Esophagus mucosa (tissue), 1 donor: ENCODE measurements at places on chromosomes 5 and 9. TPM values are rescaled to one million over a fixed set of nuclear protein-coding genes. Genes with fewer than 3 reads are reported as not detected.

The TRMT10B gene
- total RNA-seq = 4.5 TPM

DNA sequence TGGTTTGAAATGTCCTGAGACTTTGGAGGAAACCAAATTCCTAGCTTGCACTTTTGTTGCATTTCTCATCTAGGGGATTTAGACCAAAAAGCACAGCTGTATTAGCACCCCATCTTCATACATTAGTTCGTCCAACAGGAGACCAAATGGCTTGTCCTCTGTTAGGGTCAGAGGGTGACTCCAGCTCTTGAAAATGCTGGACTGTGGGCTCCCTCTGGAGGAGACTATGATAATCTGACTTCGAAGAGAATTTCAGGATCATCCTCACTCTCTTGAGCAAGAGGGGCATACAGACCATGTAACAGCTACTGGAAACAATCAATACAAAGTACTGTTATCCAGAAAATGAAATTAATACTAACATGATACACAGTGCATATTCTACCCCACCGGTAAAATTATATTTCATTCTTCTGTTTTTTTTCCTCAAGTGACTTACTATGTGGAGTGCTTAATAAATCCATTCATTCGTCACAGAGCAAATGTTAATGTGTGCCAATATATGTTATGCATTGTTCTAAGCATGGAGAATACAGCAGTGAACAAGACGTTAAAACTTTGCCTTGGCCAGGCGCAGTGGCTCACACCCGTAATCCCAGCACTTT is 63.7 kb upstream of the PPP2CA start:
- ATAC-seq = peak; percentile 85

DNA sequence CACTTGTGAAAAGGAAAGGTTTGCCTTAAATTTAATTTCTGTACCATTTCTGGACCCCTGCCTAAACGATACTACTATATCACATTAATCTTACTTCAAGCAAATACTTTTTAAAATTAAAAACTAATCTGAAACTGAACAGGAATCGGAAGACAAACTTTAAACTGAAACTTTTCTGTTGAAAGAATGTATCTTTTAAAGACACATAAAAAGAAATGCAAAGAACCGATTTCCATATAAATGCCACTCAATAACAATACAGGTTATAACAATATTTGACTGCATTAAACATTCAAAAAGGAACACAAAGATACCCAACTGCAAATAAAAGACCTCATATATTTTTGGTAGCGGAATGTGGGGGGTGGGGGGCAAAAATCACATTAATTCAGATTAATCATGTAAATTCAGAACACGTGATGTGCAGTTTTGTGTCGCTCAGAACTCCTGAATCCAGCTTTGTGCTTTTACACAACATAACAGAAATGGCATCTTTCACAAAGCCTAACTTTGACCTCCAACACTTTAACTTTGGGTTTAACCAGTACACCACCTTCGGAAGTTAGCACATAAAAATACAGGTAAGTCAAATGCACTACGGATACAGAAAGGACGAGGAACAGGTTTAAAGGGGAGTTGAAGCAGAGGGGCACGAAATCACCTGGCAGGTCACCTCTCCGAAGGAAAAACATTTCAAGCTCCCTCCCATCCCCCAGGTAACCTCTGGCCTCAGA is 925 bp downstream of the LIFR start:
- ATAC-seq = no peak

GRCh38 chr5:18742830-18743229 is 1108.6 kb downstream of the TAF11L14 start:
- ATAC-seq = no peak

The PLPPR1 gene
- 0.32 TPM for total RNA-seq

The LCN9 gene
- not detected for total RNA-seq

- no peak for ATAC-seq
Measured at GRCh38 chr5:151703780-151704179, 17.1 kb upstream of the SPARC start.

The TAS2R1 gene
- not detected for total RNA-seq

DNA sequence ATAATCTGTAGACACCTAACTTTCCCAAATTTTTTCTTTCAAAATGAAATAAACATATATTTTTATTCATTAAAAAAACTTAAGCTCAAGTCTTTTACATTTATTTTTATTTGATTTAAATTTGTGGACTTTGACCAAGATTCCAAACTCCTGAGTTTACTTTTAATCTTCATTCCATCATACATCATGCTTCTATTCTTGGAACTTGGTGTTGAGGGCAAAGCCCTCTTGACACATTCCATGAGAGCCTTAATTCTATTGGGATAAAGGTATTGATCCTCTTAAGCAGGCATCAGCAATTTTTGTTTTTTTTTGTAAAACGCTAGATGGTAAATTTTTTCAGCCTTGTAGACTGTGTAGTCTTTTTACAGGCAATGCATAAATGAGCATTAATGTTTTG is 53.6 kb downstream of the FBXO4 start:
- ATAC-seq = no peak

The SPATA9 gene
- not detected for total RNA-seq

DNA sequence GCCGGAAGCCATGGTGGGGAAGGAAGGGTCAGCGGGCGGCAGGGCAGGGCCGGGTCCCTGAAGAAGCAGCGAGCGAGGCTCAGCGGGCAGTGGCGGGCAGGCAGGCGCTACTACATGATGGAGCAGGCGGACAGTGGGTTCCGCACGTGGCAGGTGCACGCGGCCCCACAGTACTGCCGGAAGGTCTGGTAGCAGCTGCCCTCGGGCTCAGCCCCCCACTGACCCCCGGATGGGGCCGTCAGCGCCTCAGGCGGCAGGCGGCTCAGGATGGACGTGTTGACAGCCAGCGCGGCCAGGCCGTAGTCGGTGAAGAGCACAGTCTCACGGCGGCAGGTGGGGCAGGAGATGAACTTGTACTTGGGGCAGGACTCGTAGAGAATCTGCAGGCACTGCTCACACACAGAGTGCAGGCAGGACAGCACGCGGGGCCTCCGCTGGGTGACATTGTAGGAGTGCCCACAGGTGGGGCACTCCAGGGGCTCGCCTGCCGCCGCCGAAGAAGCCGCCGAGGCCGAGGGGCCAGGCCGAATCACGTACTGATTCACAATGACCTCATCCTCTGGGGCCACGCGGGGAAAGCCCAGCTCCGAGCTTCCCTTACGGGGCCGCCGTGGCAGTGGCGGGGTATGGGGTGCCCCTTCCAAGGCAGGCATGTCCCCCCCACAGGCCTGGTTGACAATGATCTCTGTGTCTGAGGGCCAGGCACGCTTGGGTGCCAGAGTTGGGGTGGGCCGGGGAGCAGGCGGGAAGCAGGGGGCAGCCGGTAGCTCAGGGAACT is 1.5 kb downstream of the RNF208 start:
- no peak for ATAC-seq

- ATAC-seq = no peak
Measured at GRCh38 chr5:167937635-167937998, 353.8 kb upstream of the WWC1 start.

GRCh38 chr5:87354496-87354895 is 58.2 kb downstream of the CCNH start:
- no peak for ATAC-seq

DNA sequence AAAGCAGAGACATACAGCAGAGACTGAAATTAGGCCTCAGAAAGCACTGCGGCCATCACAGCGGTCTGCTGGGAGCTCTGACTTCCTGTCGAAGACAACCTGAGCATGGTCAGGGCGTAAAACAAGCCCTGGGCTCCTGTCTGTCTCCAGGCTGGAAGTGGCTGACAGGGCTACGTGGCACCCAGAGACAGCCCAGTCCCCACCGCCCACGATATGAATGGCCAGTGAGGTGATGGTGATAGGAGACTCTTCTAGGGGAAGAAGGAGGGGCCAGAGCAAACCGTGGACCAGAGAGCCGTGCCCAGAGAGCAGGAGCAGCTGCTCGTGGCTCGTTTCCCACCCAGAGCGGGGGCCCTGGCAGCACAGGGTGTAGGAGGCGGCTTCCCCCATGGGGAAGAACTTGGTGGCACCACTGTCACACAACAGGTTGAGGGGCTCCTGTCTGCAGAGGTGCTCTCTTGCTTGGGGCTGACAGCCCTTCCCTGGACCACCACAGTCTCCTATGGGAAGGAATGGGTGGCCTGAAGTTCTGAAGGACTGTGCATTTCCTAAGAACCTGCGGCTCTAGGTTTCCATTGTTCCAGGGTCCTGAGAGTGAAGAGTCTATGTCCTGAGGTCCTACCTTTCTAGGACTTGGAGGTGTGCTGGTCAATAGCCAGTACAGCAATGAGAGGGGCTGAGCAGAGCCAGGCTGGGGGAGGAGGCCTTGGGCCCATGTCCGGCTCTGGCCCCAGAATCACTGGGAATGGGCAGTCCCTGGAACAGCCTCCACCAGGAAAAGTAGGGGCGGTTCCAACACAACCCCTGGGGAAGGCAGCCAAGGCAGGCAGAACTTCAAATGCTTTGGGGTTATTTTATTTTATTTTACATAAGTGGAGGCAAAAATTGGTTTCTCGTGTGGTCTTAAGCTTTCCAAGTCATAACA is 56.4 kb downstream of the BARX1 start:
- no peak for ATAC-seq

DNA sequence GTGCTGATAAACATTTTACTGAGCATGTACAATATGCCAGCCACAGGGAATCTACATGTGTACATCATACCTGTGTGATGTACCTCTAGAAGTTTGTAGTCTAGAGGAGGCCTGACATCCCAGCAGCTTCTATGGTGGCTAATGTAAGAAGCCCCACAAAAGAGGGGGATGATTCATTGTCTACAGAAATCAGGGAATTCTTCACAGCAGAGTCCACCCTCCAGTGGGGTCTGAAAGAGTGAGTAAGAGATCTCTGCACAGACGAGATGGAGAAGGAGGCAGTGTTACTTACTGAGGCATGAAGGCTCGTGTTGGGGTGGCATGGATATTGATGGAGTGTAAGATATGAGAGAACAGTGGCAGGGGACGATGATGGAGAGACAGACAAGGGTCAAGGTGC is 103.0 kb downstream of the NTRK2 start:
- ATAC-seq = no peak

The ANKDD1B gene
- 0.28 TPM for total RNA-seq

DNA sequence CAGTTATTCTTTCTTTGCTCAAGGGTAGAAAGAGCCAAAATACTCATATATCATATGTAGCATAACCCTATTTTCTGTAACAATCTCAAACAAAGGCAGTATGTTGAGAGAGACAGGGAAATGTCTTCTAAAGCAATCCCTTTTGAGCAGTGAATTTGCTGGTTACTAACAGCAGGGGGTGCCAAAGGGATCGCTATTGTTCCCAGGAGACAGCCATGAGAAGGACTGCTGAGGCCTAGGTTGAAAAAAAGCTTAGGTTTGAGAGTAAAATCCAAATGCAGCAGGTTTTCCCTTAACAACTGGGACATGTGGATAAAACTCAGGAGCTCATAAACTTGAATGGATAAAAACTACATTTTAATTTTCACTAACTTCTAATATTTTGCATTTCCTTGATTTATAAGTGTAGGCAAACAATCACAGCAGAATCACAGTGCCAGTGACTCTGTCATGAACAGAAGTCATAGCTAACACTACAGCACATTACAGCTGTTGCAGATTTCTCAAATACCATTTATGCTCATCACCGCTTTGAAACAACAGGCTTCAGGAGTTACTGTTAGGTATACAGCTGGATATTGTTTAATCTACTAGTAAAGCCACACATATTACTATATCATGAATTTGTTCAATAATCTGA is 148.4 kb downstream of the MAPKAP1 start:
- ATAC-seq = peak; percentile 74

- ATAC-seq = peak; percentile 71
Measured at GRCh38 chr5:74916831-74917710, 50.9 kb upstream of the FAM169A start.

The SLC36A3 gene
- total RNA-seq = not detected

- no peak for ATAC-seq
Measured at GRCh38 chr5:57778501-57779091, 296.0 kb upstream of the ACTBL2 start.

- ATAC-seq = no peak
Measured at GRCh38 chr5:59236448-59236847, 653.6 kb downstream of the RAB3C start.

The CCNJL gene
- total RNA-seq = 2.6 TPM

- ATAC-seq = no peak
Measured at GRCh38 chr9:10706788-10707187, 94.0 kb upstream of the PTPRD start.

DNA sequence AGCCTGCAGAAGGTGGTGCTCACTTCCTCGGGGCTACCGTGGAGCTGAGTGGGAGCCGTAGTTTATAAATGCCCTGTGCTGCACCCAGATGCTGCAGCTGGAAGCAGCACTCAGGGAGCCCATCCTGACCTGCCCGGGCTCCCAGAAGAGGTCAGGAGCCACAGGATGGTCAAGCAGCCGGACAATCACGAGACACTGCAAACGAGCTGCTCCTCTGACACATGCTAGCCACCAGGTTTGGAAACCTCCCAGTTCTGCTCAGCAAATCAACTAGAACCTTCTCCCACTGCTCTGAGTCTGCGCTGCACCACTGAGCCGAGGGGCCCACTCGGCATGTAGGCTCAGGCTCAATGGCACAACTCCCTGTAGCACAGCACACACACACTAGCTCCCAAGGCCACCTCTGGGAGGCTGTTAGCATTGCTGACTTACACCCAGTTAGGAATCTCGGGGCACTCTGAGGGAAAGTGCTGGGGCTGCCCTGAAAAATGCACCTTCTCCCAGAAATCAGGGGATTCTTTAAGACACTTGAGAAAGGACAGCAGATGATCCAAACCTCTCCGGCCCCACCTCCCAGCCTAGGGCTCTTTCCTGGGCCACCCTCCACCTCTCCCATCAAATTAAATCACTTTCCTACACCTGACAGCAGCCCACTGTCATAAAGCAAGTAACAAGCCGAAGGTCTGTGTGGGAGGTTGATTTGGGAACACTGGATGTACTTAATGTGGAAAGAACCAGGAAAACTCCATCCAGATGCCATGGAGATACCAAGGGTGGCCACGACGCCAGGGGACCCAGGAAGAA is 59.1 kb downstream of the PSMB7 start:
- ATAC-seq = no peak

The PCDHGA10 gene
- total RNA-seq = 5.3 TPM

DNA sequence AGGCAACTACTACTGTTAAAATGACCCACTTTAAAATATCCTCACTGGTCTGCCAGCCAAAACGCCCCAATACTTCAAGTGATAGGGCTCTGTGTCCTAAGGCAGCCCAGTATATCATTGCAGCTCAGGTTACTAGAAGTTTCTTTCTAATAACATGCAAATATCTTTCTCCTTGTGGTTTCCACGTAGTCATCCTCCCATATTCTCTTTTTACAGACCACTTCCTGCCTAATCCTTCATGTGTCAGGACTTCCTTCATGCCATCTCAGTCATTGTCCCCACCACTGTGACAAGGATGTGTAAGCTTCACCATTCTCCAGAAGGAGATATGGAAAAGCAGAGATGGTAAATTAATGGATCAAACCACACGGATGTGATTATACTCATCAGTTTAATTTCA is 813.7 kb downstream of the MAT2B start:
- no peak for ATAC-seq

The CNTNAP3 gene
- total RNA-seq = 8.5 TPM

The ROPN1L gene
- total RNA-seq = not detected

DNA sequence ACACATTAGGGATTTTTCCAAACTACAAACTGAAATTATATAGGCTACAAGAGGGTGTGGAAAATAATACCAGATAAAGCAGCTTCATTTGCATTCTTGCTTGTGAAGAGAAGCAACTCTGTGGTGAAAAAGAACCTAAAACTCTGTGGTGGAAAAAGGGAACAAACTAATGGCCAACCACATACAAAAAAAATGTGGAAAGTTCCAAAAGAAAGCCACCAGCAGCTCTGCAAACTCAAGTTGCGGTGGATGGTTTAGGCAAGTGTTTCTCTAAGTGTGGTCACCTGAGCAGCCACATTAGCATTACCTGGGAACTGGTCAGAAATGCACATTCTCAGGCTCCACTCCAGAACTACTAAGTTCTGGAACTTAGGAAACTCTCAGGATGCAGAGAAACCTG is 586.4 kb downstream of the ACTL7B start:
- ATAC-seq = no peak
